Activated T-helper 17 cell treated with anti-CD3 and anti-CD28 coated beads, Interleukin-2, amount 50 U/mL, for 72 hours (primary cell): ENCODE measurements at places on chromosomes 1 and 21. TPM values are rescaled to one million over a fixed set of nuclear protein-coding genes. Genes with fewer than 3 reads are reported as not detected.
A peak's percentile ranks its signal among the peaks of the same experiment; 100 is the strongest.

DNA sequence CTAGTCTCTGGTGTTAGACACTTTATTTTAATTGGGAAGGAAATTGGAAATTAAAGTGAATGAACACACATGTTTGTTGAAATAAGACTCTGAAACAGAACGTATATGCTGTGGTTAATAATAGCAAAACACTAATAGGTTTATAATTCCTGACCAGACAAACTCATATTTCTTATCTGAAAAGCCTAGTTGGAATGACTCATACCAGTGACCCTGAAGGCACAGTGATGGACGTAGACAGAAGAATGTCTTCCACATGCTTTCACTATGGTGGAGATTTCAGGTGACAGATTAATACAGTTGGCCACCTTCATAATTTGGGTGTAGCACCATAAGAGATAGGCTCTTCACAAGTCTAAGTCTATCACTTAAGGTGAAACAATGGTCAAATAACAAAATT is 83.0 kb upstream of the COL11A1 start:
- no peak for ATAC-seq

- no peak for ATAC-seq
Measured at GRCh38 chr1:15195420-15196052, 42.0 kb downstream of the TMEM51 start.

DNA sequence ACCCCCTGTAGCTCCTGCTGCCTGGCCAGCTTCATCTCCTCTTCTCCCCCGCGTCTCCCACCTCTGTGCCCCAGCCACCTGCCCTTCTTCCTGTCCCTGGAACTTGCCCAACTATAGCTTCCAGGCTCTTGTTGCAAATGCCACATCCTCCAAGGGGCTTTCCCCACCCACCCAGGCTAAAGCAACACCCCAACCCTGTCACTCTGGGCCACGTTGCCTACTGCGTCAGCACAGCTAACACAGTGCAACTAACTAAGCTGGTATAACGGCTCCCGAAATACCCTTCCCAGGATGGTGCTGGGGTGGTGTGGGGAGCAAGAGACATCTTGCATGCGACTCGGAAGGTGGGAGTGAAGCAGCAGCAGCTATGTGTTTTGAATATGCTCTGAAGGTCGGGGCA is 19.7 kb downstream of the CAMK2N1 start:
- peak; percentile 88 for ATAC-seq

BARHL2 gene
- not detected for total RNA-seq
